ENCODE measurements at places on chromosomes 5 and 9.

DNA sequence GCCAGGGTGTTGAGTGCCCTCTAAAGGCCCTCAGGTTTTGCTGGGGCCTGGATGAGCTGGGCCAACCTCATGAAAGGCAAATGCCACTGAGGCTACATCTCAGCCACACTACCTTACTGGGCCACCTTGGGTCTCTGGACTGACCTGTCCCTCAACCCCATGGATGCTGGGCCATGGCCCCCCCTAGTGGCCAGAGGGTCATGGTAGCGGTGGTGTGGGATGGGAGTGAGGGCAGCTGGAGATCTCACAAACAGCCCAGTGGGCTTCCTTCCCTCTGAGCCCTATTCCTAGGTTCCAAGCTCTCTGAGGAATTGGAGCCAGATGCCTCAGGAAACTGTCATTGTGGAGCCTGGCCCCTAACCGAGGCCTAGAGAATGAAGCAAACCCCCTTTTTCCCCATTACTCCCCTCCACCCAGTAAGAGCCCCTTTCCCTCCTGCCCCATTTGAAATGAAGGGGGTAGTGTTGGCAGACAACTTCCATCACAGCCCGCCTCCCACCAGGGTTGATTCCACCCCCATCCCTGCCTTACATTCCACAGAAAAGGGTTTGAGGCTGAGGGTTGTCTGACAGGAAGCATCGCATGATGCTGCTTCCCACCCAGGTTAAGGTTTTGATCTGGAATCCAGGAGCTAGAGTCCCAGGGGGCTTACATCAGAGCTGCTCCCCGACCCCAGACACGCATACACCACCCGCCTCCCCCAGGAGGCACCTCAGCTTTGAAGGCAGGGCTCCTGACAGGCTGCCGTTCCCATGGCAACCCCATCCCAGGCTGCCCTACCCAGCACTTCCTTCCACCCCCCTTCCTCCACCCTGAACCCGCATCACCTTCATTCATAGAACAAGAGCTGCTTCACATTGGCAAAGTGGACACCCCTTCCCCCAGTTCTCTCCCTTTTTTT, 63.9 kb downstream of the PCDH1 start:
- no peak for DNase-seq

GRCh38 chr5:149358294-149358651, 427 bp downstream of the PCYOX1L start:
- peak; percentile 22 for DNase-seq

DNA sequence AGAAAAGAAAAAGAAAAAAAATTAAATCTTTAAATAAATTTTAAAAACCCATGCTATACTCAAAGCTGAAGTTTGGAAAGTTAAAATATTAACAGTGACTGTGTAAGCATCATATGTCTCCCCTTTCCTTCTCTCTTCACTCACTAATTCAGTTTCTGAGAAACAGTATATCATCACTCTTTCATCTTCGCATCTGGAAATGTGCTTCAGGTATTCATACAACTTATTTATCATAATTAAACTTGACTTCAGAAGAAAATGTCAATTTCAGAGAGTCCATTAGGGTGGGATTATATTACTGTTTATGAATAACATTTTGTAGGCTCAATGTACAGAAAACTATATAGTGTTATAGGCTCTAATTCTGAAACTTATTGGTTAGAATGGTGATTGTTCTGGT, 29.3 kb upstream of the TARS1 start:
- no peak for DNase-seq

- no peak for DNase-seq
Measured at GRCh38 chr5:68657055-68657961, 436.5 kb upstream of the SLC30A5 start.

DNA sequence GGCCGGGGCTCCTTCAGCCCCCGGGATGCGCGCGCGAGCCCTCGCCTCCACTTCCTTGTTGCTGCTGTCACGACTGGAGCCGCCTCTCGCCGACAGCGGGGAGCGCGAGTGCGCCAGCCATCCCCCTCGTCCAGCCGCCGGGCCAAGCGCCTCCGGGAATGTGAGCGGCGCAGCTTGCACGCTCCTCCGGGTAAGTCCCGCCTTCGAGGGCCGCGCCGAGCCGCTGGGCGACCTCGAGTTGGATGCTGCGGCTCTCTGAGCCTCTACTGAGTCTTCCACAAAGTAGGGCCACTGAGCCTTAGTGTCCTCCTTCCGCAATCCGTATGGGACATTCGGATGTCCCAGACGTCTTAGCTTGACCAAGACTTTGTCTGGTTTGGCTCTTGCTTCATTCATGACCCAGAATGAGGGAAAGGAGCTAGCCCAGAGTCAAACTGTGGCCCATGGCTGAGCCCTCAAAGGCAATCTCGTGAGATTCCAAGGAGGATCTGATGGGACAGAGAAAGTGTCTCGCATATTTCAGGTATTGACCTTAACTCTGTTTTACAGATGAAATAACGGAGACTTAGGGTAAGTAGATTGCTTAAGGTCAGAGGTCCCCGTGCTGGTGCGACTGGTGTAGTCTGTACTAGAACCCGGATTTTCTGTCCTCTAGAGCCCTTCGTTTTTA, 586 bp downstream of the HMGXB3 start:
- no peak for DNase-seq

DNA sequence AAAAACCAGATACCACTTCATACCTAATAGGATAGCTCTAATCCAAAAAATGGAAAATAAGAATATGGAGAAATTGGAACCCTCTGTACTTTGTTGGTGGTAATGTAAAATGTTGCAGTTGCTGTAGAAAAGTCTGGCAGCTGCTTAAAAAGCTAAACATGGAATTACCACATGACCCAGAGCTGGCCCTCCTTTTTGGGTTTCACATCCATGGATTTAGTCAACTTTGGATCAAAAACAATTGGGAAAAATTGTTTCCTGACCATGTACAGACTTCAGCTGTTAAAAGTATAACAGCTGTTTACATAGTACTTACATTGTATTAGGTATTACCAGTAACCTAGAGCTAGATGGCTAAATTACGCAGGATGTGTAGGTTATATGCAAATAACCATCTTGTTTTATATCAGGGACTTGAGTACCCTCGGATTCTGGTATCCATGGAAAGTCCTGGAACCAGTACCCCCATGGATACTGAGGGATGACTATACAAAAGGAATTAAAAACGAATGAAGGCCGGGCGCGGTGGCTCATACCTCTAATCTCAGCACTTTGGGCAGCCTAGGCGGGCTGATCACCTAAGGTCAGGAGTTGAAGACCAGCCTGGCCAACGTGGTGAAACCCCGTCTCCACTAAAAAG, 15.8 kb downstream of the DNAJA1 start:
- DNase-seq: no peak

DNA sequence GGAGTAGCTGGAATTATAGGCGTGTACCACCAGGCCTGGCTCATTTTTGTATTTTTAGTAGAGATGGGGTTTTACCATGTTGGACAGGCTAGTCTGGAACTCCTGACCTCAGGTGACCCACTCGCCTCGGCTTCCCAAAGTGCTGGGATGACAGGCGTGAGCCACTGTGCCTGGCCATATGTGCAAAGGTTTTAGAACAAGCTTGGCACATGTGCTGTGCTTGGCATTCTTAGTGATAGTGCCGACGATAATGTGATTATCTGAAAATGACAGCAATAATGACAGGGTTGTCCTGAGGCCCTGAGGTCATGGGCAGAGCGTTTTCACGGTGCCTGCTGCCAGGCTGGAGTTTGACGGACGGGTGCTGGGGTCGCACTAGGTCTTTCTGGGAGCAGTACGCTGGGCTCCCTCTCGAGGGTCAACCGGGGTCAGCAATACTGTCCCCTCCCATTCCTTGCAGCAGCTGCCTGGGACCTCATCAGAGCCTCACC, 42.6 kb downstream of the HMCN2 start:
- no peak for DNase-seq

DNA sequence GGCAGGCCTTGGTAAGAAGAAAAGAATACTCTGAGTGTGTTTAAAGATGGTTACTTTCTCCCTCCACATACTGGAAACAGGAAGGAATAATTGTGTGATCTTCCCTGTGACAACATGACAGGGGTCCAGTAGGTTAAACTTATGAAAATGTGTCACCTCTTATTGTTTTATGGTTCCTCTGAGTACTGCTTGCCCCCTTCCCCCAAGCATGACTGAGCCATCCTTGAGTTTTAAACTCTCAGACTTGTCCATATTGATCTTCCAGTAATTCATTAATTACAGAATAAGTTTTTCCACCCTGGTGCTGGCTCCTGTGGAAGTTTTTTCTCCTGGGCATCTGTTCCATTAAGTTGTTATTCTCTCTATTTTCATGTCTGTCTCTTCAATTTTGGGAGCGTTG, 95.8 kb downstream of the CNTLN start:
- no peak for DNase-seq

DNA sequence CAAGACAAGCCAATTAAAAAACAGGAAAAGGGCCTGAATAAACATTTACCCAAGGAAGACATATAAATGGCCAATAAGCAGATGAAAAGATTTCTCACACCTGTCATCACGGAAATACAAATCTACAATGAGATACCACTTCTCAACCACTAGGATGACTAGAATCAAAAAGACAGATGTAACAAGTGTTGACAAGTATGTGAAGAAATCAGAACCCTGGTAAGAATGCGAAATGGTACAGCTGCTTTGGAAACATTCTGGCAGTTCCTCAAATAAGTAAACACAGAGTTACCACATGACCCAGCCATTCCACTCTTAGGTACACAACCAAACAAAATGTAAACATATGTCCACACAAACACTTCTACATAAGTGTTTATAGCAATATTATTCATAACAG, 32.5 kb downstream of the LEAP2 start:
- no peak for DNase-seq

GRCh38 chr5:1792842-1793266, 6.8 kb downstream of the MRPL36 start:
- peak; percentile 26 for DNase-seq

DNA sequence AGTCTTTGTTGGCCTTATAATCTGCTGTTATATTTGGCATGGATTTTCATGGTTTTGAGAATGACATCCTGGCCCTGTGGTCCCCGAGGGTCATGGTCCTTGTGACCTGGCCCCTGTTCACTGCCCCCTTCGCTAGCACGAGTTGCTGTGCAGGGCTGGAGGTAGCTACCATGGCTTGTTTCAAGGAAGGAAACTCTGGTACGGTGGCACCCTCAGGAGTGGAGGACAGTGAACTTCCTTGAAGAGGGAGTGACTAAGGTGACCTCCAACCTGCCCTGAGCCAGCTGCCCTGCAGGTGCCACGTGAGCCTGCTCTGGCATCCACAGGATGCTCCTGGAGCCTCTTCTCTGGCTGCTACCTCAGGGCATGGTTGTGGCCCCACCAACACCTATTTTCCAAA, 62.1 kb downstream of the MTAP start:
- no peak for DNase-seq

DNA sequence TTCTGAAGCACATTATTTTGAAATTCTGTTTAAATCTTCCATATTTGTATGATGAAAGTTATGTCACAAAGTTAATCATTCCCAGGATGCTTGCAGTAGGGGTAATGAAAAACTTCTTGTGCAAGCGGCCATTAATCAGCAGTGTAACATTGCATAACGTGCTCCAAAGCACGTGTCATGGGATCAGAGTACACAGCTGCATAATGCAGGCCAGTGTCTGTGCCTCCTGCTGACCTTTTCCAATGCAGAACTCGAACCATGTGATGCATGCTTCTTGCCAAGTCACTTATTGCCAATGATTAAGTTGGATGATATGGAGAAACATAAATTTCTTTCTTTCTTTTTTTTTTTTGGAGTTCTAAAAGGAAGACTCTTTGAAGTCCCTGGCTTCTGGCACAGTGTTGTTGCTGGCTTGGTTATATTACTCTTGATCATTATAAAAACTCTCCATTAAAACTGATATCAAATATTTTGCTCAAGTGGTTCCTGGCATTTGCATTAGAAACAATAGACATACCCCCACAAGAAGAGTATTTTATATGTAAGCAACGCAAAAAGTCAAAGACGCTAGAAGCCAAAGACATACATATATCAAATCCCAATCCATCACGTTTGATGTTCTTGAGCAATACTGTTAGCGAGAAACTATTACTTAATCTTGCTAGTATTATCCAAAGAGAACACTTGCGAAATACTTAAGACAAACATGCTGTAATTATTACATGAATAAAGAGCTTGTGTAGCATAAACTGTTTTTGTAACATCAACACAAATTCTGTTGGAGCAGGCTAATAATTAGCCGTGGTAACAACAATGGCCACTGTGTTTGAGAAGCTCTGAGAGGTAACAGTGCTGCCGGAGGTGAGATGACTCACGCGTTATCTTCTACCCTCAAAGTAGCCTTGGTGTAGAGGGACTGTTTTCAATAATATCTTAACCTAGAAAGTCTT, 164.2 kb downstream of the AUH start:
- no peak for DNase-seq

DNA sequence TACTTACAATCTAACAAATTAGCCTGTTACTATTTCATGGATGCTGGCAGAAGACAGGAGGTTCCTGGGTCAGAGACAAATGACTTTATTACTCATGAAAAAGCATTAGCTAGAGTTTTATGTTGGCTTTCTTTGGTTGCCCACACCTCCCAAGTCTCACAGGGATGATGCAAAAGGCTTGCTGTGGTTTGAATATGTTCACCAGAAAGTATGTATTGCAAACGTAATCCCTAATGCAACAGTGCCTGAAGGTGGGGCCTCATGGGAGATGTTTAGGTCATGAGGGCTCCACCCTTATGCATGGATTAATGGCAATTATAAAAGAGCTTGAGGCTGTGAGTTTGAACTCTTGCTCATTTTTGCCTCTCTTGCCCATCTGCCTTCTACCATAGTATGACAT, 28.5 kb downstream of the DPYSL3 start:
- DNase-seq: no peak

- no peak for DNase-seq
Measured at GRCh38 chr5:41736641-41737040, 133.6 kb downstream of the OXCT1 start.

DNA sequence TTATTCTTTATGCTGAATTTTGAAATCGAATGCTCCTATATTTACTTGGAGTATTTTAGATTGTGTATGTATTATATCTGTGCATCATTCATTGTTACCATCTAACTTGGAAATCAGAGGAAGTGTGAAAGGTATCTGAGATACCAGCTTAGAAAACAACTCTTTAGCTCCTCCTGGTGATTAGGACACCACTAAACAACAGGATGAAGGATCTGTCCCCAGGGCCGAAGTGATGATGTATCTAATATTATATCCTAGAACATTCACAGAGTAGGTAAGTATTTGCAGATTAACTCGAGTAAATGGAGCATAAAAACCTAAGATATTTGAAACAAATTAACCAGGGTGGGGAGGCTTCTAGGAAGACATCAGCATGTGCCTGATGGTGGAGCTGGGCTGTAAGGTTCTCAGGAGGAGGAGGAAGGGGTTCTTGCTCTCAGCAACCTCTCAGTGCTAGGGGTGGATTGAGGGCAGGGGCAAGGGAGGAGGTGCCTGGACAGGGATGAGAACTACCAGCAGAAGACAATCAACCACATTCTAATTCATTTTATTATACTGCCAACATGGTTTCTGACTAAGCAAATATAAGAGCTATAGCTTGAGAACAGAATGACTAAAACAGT, 2.6 kb upstream of the NFIL3 start:
- peak; percentile 6 for DNase-seq
